Neuronal stem cell (in vitro differentiated cells): ENCODE measurements at places on chromosomes 7 and 10.

GRCh38 chr10:82908751-82909150, 1033.8 kb downstream of the NRG3 start:
- no peak overlapping the region for H3K4me3 ChIP-seq
- no peaks in the 10 kb centered on the region for H3K36me3 ChIP-seq
- H3K27ac ChIP-seq, result no peak overlapping the region
- no peaks in the 10 kb centered on the region for H3K4me1 ChIP-seq

DNA sequence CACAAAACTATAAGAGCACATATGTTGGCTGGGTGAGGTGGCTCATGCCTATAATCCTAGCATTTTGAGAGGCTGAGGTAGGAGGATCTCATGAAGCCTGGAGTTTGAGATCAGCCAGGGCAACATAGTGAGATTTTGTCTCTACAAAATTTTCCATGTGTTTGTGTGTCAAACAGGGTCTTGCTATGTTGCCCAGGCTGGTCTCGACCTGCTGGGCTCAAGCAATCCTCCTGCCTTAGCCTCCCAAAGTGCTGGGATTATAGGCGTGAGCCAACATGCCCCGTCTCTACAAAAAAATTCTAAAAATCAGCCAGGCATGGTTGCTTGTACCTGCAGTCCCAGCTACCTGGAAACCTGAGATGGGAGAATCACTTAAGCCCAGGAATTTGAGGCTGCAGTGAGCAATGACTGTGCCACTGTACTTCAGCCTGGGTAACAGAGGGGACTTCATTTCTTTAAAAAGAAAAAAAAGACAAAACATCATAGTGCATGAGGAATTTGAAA, 28.3 kb downstream of the FZD9 start:
- no peaks in the 10 kb centered on the region for H3K4me1 ChIP-seq
- peaks cover 48% of the 10 kb centered on the region for H3K36me3 ChIP-seq
- no peak overlapping the region for H3K27ac ChIP-seq
- no peak for DNase-seq

GRCh38 chr7:146067880-146068279, 48.7 kb upstream of the CNTNAP2 start:
- H3K36me3 ChIP-seq, result no peaks in the 10 kb centered on the region
- no peaks in the 10 kb centered on the region for H3K27me3 ChIP-seq
- no peak overlapping the region for H3K27ac ChIP-seq
- H3K4me3 ChIP-seq, result no peak overlapping the region

GRCh38 chr7:70569335-70569819, 562.6 kb upstream of the GALNT17 start:
- H3K4me3 ChIP-seq, result no peak overlapping the region
- no peak for DNase-seq
- no peaks in the 10 kb centered on the region for H3K36me3 ChIP-seq

- no peaks in the 10 kb centered on the region for H3K36me3 ChIP-seq
- H3K27me3 ChIP-seq, result no peaks in the 10 kb centered on the region
- H3K4me1 ChIP-seq, result peaks cover 18% of the 10 kb centered on the region
- H3K27ac ChIP-seq, result no peak overlapping the region
- peak overlapping the region; percentile 83 for H3K4me3 ChIP-seq
- peak; percentile 40 for DNase-seq
Observed at GRCh38 chr7:71132377-71133231, 660 bp downstream of the GALNT17 start.

DNA sequence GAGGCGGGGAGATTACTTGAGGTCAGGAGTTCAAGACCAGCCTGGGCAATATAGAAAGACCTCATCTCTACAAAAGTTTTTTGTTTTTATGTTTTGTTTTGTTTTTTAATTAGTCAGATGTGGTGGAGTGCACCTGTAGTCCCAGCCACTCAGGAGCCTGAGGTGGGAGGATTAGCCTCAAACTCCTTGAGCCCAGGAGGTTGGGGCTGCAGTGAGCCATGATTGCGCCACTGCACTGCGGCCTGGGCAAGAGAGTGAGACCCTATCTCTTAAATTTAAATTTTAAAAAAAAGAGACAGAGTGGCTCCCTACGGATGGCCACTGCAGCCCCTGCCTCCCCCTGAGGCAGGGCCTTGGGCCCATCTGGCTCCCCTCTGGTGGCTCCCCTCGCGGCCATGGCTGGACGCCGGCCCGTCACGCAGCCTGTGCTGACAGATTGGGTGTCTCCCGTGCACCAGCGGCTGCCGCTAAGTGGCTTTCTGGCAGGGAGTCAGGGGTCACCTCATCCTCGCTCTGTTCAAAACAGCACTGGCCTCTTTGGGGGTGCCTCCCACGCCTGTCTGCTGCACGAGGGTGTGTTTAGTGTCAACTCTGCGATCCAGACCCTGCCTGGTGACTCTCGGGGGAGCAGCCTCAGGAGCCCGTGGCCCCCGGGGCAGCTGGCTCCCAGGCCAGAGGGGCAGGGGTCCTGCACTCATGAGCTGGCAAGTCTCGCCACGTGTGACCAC, 44.4 kb upstream of the ELN start:
- H3K4me1 ChIP-seq, result peaks cover 2% of the 10 kb centered on the region
- H3K27me3 ChIP-seq, result no peaks in the 10 kb centered on the region
- H3K36me3 ChIP-seq, result no peaks in the 10 kb centered on the region
- H3K4me3 ChIP-seq, result no peak overlapping the region

DNA sequence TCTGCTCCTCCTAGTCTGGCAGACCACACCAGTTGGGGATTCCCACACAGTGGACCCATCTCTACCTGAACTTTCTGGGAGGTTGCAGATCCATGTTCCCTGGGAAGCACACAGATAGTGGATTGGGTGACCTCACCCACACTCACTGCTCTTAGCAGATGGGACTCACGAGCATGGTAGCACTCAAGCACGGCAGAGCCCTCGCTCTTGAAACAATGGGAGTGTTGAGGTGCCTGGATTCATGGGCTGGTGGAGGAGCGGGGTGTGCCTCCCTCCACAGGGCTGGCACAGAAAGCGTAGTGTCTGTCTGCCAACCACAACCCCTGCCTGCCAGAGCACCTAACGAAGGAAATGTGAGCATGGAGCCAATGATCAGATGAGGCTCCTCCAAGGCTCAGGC, 568.0 kb downstream of the POM121L12 start:
- H3K36me3 ChIP-seq, result no peaks in the 10 kb centered on the region
- no peak overlapping the region for H3K4me3 ChIP-seq
- no peak for DNase-seq
- no peaks in the 10 kb centered on the region for H3K4me1 ChIP-seq
- H3K27ac ChIP-seq, result no peak overlapping the region
- H3K27me3 ChIP-seq, result no peaks in the 10 kb centered on the region

- H3K4me3 ChIP-seq, result no peak overlapping the region
- H3K27me3 ChIP-seq, result no peaks in the 10 kb centered on the region
- H3K27ac ChIP-seq, result no peak overlapping the region
- no peaks in the 10 kb centered on the region for H3K4me1 ChIP-seq
Observed at GRCh38 chr10:128776673-128777252, 650.5 kb upstream of the MKI67 start.
